Urinary bladder (tissue), 4 donors: ENCODE measurements at places on chromosomes 2 and 18.

DNA sequence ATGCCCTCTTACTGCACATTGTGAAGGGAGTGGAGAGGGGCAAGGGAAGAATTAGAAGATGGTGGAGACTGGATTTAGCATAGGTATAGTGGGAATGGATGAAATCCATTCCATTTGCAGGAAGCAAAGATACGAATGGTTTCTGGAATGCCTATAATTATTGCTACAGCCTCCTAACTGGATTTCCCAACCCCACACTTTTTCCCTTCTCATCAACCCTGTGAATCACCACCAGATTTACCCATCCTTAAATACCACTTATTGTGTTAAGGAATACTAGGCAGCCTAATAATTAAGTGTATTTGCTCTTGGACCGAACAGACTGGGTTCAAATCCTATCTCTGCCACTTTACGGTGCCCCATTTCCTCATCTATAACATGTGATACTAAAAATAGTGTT lies 39.3 kb upstream of the CREB1 start:
- no peak for DNase-seq

GRCh38 chr2:21599417-21599816 lies 475.6 kb downstream of the TDRD15 start:
- DNase-seq: no peak

DNA sequence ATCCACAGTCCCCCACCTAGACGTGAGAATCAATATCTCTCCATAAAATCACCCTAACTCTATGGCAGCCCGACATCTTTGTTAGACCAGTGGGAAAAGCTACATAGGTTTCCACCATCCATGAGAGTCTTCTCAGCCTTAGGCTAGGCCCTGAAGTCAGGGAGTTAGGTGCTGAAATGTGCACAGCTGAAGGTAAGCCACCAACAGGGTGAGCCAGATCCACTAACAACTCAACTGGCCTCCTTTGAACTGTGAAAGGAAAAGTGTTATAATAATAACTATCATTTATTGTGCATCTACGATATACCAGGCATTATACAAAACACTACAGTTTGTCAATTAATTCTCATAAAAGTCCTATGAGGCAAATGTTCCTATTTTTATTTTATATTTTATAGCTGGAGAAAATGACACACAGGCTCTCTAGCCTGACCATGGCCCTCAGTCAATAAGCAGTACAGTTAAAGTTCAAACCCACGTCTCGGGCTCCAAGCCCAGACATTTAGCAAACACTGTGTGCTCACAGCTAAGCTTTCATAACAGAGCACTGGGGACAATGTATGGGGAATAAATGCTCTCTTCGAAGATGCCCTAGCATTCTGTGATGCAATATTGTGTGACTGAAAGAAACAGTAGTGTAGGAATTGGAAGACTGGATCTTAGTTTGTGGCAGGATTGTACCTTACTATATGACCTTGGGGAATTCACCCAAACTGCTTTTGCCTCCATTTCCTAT lies 11.2 kb upstream of the CYP27C1 start:
- no peak for DNase-seq

GRCh38 chr2:199977984-199978415 lies 22.6 kb downstream of the MAIP1 start:
- DNase-seq: no peak

DNA sequence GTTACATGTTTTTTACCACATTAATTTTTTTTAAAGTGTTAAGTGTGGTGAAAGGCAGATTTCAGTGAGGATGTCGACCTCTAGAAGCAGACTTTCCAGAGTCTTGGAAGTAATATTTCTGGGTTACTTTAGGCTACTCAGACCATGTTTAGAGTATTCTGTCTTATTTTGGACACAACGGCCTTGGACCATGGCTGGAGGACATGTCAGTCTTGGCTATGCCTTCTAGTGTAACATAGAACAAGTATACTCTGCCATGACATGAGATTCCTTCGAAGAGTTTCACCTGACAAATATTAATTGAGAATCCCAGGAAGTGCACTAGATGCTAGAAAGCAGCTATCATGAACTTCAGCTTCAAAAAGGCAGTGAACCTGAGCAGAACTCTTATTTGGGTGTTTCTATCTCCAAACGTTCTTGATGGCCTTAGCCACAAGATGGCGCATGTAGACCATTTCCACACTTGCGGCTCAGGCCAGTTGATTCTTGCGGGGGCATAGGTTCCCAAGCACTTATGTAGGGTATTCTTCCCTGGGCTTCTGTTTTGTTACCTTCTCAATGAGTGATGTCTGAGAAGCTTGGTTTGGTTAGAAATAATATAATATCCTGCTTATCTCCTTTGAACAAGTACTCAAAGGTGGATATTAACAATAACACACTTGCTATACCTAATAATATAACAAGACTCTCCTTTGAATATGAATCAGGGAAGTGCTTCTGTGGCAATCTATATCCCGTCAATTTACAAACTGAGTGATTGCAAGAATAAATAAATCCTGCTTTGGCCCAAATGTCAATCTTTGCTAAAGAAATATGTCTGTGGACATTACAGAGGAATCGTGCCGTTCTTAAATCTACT lies 62.0 kb downstream of the CACNB4 start:
- DNase-seq: no peak

GRCh38 chr2:26901326-26902183 lies 53.6 kb downstream of the DPYSL5 start:
- DNase-seq: no peak

DNA sequence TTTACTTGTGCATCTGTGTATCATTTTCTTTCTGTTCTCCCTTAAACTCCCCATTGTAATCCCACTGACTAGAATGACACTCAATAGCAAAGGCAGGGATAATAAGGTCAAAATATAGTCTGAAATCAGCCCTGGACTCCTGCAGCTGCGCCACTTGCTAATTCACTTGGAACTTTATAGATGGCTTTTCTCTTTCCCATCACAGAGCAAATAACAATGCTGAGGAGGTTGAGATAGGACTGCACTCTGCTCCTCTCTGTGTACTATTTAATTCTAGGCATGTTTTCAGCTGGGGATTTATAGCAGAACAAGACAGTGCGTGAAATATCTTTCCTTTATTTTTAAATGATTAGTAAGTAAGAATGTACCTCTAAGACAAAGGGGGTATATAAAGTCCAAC lies 324.2 kb downstream of the LNPK start:
- DNase-seq: no peak

DNA sequence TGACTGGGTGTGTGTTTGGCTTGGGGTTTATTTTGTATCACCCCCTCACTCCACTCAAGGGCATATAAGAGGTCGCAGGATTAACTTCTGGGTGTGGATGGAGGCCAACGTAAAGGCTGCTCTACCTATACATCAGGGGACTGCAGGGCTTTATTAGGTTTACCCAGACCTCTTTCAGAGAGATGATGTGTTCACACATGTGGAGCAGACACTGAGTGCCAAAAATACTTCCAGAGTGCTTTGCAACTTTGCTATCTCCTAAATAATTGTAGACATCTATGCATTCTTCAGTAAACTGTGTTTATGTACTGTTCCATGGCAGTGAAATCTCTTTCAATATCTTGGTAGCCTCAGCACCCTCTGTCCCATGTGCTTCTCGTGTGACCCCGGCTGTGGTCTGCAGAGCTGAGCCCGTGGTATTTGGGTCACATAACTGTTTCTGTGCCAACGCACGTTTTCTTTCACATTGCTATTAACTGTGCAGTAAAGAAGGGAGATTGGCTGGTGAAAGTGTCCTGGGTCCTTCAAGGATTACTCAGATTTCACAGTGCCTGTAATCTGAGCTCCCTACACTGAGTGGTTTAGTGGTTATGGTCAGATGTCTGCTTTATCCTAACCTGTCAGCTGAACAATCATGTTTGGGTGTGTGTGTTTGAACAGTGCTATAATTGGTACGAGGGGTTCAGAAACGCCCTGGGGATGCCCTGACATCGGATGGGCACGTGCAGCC lies 208.1 kb downstream of the VAPA start:
- DNase-seq: no peak

- DNase-seq: no peak
Measured at GRCh38 chr2:177000715-177001072, 211.9 kb upstream of the HNRNPA3 start.

DNA sequence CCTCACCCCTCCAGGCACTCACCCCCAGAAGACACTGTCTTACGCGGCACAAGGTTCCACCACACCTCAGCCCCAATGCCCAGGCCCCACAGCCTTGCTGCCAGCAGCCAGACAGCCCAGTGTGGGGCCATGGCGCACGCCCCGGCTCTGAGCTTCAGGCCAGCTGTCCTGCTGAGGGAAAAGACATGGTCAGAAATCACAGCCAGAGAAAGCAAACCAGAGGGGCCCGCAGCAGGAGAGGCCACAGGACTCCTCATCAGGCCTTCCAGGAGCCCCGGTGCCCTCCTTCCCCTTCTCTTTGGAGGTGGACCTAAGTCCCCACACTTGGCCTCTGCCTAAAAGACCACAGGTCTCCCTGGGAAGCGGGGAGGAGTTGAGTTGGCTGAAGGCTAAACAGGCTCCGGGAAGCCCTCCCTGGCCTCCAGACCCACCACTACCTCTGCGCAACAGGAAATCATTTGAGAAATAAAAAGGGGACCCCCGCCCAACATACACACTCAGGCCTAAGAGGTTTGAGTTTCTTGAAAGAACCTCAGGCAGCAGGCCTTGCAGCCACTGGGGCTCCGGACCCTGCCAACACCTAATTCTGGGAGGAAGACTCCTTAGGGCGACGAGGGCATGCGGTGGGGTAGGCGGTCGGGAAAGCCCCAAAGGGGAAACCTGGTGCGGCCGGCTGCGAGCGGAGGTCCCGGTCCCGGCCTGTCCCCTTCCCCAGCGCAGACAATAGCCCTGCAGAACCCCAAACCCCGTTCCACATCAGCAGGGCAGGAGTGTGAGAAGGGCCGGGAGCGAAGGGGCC lies 1.9 kb downstream of the SEMA4C start:
- DNase-seq: no peak

DNA sequence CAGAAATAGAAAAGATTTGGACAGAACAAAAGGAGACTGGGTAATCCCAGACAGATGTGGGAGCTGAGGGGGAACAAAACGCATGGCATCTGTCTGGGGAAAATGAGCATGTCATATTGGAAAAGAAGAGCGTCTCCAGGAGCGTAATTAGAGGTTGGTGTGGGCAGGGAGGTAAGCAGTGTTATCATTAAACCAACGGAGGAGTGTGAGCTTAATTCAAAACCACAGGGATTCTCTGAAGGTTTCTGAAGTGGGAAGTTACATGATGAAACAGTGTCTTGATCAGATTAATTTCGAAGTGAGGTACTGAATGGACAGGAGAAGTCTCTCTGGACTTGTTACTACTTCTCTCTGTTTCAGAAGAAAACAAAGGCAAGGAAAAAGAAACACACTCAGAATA lies 53.3 kb downstream of the DTNB start:
- DNase-seq: no peak

GRCh38 chr2:202762556-202762955 lies 109.0 kb downstream of the ICA1L start:
- DNase-seq: no peak

DNA sequence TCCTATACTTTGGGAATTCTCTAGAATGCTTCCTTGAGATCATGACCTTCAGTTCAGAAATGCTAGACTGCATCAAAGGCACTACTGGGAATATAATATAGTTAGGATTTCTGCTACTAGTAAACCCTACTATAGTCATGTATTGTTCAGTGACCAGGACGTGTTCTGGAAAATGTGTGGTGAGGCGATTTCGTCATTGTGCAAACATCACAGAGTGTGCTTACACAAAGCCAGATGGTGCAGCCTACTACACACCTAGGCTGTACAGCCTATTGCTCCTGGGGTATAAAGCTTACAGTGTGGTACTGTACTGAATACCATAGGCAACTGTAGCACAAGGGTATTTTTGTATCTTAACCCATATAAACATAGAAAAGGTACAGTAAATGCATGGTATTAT lies 13.0 kb downstream of the CXCR4 start:
- DNase-seq: no peak

- DNase-seq: no peak
Measured at GRCh38 chr2:69810550-69810949, 18.9 kb upstream of the GMCL1 start.
